Stomach (tissue), 19 donors: ENCODE measurements at places on chromosomes 1 and 21. TPM values are rescaled to one million over a fixed set of nuclear protein-coding genes. Genes with fewer than 3 reads are reported as not detected.

DNA sequence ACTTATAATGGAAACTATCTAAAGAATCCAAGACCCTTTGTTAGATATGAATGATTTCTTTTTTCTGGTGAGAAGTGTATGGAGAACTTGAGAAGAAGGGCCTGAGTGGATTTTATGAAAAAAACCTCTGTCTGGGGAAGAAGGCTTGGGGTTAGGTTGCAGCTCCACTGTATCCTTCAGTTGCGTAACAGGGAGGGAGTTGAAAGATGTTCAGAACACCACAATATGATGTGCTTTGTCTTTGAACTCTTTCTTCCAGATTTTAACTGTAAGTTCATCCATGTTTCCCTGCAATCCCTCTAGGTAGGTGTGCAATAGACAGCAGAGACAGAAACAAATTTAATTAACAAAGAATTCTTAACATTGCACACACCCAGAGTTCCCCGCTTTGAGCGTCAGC lies 125.8 kb upstream of the NFIA start:
- no peak overlapping the region for H3K27ac ChIP-seq
- no peak overlapping the region for H3K4me3 ChIP-seq
- DNase-seq, result no peak
- H3K36me3 ChIP-seq, result no peaks in the 10 kb centered on the region
- peaks cover 9% of the 10 kb centered on the region for H3K4me1 ChIP-seq
- no peaks in the 10 kb centered on the region for H3K27me3 ChIP-seq

DNA sequence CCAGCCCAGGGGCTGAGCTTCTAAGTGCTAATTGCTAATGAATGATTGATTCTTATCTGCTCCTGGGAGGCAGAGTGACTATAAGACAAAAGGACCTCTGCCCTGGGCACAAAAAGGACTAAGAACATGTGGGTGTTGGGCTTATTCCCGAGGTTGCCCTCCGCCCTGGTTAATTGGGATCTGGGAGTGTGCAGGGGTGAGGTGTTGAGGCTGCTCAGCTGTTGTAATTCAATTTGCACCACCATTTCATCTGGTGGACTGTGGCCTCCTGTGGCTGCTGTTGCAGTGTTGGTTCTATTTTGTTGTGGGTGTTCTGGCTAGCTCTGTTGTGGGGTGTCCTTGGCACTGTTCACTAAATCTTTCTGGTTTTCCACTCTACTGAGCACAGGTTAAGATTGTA lies 13.3 kb downstream of the KNCN start:
- H3K27me3 ChIP-seq, result peaks cover 14% of the 10 kb centered on the region
- no peak overlapping the region for H3K4me3 ChIP-seq
- peaks cover 6% of the 10 kb centered on the region for H3K4me1 ChIP-seq
- H3K27ac ChIP-seq, result no peak overlapping the region
- no peak for DNase-seq
- H3K36me3 ChIP-seq, result no peaks in the 10 kb centered on the region

GRCh38 chr1:156675210-156676113 lies 1.7 kb downstream of the NES start:
- H3K36me3 ChIP-seq, result no peaks in the 10 kb centered on the region
- DNase-seq, result no peak
- peaks cover 51% of the 10 kb centered on the region for H3K4me1 ChIP-seq
- peak overlapping the region; percentile 47 for H3K4me3 ChIP-seq
- H3K27me3 ChIP-seq, result peaks cover 48% of the 10 kb centered on the region

DNA sequence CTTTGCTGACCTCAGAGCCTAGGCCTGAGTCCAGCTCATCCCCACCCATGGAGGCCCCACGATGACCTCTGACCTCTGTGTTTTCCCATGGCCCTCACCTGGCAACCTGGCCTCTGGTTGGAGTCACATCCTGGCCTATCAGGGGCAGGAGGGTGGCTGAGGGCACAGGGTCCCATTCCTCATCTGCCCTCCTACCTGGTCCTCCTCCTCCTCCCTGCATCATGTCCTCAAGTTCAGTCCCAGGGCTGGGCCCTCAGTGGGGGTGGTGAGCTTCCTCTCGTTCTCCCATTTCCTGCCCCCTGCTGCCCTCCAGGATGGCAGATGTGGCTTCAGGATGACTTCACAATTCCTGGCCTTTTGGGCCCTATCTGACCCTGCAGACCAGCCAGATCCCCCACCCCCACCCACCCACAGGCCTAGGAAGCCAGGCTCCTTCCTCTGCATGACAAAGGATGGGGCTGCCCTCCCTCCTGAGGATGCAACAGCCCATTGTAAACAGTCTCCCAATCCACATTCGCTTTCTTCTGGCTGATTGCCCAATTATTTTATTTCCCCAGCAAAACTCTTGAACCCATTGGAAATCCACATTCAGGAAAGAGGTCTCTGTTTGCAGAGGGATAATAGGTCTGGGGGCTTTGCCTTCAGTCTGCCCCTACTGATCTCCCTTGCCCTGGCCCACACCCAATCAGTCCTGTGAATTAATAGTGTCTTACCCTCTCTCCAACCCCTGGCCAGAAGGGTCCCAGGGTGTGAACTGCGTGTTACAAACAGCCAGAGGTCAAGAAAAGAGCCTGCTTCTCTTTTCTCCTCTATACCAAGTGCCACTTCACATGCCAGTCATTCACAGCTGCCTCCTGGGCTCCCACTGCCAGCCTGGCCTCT lies 10.3 kb upstream of the LEFTY1 start:
- H3K27ac ChIP-seq, result no peak overlapping the region
- DNase-seq, result no peak
- H3K36me3 ChIP-seq, result no peaks in the 10 kb centered on the region
- no peak overlapping the region for H3K4me3 ChIP-seq
- H3K27me3 ChIP-seq, result no peaks in the 10 kb centered on the region

LAMC2 gene
- total RNA-seq, result 12.1 TPM

TMEM51 gene
- total RNA-seq, result 12.3 TPM

NBPF10 gene
- 3.6 TPM for total RNA-seq

NPHP4 gene
- total RNA-seq, result 9.3 TPM
